ENCODE measurements at places on chromosomes 12 and 14.

DNA sequence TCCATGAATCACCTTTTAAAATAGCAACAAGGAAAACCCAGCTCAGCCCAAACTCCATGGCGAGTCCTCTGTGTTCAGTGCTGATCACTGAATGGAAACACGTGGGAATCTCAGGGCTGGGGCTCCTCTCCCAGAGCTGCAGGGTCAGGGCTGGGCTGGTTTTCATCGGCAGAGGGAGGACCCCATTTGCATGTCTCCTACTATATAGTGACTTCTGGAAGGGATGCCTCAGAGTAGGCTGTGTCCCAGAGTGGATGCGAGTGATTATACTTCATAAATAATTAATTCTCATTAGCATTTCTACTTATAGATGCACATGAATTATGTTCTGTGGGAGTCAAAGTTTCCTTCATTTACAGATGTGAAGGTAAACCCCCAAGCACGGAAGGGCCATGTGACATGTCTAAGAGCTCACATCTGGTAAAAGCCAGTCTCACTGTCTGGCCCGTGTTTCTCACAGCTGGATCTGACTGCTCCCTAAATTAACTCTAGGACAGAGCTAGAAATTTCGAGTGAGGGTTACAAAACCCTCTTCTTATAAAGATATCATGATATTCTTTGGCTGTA is 685.0 kb downstream of the TMEM121 start:
- no peak for DNase-seq

DNA sequence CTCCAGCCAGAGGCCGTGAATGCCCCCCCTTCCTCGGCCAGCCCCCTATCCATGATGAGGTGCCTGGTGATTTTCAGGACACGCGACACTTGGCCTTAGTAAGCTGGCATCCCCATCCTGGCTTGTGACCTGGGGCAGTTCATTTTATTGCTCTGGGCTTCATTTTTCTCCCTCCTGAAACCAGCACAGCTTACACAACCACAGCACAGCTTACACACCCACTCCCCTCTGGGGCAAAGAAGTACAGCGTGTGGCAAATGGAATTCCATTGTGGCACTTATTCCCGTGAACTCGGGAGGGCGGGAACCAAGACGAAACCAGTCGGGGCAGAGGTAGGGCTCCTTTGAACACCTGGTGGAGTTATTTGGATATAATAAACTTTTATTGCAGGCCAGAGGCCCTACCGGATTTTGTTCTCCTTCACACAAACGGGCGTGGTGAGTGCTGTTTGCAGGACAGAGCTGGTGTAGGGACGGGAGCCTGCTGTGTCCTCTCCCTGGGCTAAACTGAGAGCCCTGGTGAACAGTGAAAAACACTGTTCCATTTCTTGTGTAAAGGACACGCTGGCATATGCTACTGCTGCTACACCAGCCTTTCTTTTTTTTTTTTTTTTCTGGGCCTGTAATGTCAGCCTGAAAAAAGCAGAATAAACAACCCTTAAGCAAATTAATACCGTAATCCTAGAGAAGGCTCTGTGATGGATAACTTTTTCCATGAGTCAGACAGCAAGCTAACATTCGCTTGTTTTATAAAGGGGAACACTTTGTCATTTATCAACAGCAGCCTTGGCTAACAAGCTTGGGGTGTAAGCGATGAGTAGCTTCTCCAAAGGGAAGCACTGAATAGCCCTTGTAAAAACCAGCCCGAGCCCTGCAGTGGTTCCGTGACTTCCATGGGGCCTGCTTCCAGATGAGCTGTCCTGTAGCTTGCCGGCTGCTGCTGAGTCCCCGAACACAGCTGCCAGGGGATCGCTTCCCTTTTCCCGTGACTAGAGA is 29.3 kb downstream of the CD9 start:
- no peak for DNase-seq

- DNase-seq, result peak; percentile 55
Measured at GRCh38 chr12:45216230-45216982, 511 bp downstream of the ANO6 start.

GRCh38 chr14:93734086-93734822 is 54.0 kb downstream of the PRIMA1 start:
- DNase-seq, result peak; percentile 18

DNA sequence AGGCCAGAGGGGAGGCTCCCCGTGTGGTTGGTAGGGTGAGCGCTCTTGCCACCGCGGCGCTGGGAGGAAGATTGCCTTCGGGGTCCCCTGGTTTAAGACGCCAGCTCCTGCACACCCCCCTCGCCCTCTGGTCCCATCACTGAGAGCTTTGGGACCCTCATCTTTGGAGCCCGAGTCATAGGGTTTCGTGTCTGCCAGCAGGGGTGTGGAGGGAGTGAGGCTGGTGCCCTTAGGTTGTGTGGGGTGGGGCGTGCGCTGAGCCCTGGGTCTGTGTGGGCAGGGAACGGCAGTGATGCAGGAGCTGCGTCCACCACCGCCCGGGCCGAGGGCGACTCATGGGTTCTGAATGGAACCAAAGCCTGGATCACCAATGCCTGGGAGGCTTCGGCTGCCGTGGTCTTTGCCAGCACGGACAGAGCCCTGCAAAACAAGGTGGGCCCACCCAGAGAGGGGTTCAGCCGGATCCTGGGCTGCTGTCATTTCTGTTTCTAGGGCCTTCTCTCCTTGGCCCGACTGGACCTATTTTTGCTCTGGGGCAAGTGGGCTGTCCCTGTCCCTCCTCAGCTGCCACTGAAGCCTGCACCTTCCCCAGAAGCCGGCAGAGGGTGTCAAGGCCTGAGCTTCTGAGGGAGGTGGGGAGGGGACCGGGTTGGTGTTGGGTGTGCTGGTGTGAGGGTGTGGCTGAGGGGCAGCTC is 12.1 kb downstream of the ACADS start:
- no peak for DNase-seq

- DNase-seq, result no peak
Measured at GRCh38 chr12:39176356-39176755, 266.6 kb downstream of the KIF21A start.

DNA sequence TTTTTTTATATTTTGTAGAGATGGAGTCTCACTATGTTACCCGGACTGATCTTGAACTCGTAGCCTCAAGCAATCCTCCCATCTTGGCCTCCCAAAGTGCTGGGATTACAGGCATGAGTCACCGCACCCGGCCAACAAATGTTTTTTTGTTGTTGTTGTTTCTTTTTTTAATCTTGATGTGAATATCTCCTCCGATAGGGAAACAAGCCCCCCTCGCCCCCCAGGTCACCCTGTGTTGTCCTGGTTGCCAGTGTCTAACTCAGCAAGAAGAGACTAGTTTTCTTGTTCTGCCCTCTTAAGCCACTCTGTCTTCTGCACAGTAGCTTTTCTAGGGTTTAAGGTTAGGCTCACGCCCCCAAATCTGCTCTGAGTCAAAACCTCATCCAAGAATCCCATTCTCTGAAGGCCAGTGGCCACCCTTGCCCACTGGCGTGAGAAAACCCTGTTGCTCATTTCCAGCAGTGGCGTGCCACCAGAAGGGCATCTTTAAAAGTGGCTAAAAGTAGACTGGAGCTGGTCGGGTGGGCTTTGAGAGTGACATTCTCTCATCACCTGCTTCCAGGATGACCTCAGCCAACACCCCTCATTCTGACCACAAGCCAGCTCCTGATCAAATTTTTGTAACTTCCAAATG is 42.7 kb downstream of the C14orf132 start:
- DNase-seq, result no peak

DNA sequence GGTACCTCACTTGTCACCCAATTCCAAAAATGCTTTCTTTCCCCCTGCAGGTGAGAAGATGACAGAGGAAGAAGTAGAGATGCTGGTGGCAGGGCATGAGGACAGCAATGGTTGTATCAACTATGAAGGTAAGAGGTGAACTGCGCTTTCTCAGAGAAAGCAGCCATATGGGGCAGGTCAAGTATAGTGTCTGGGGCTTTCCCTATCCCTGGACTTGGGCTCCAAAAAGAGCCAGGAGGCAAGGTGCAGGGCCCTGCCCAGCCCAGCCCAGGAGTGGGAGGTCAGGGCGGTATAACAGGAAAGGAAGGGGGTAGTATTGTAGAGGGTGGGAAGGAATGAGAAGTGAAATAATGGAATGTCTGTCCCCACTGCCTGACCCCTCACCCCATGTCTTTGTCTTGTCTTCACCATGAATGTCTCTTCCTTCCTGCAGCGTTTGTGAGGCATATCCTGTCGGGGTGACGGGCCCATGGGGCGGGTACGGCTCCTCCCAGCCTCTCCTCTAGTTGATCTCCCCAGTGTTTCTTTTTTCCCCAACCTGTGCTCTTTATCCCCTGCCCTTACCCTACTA is 2.1 kb downstream of the MYL6 start:
- DNase-seq, result peak; percentile 73

- no peak for DNase-seq
Measured at GRCh38 chr12:27583057-27583797, 59.2 kb downstream of the PPFIBP1 start.

- no peak for DNase-seq
Measured at GRCh38 chr12:57008178-57008577, 1.8 kb upstream of the ZBTB39 start.

GRCh38 chr14:34331728-34332623 is 130.1 kb downstream of the SPTSSA start:
- DNase-seq, result peak; percentile 77

DNA sequence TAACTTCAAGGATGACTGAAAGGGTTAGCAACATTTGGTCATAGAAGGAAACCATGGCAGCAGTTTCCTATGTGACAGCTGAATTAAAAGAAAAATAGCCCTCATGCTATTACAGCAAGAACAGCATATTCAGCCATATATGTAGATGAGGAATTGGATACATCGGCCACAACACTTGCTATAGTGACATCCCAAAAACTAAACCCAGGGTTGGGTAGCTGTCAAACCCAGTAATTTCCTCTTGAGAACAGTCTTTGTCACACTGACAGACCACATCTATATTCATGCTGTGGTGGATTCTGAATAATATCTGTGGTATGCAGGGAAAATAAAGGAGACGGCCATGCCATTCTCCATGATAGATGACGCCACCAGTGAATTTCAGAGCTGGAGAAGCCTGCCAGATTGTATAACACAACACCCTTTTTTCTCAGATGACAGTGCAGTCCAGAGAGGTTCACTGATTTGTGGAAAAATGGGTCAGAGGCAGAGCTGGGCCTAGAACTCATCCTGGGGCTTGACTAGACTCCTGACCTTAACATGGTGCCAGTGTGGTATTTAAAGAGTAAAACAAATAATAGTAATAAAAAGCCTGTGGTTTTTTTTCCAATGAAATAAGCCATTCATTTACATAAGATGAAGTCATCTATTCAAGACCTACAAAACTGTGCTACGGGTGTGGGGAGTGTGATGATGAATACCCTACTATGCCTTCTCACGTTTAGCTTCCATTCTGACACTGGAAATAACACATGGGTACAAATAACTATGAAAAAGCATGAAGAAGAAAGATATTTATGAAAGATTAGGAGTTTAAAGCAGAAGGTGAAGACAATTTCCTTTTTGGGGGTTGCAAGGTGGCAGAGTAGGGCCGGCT is 32.3 kb downstream of the EFCAB11 start:
- DNase-seq, result no peak

- DNase-seq, result no peak
Measured at GRCh38 chr14:103684471-103684870, 30.8 kb downstream of the XRCC3 start.

- no peak for DNase-seq
Measured at GRCh38 chr12:67742461-67742860, 93.9 kb downstream of the DYRK2 start.

- no peak for DNase-seq
Measured at GRCh38 chr14:52461721-52462120, 90.6 kb downstream of the TXNDC16 start.

DNA sequence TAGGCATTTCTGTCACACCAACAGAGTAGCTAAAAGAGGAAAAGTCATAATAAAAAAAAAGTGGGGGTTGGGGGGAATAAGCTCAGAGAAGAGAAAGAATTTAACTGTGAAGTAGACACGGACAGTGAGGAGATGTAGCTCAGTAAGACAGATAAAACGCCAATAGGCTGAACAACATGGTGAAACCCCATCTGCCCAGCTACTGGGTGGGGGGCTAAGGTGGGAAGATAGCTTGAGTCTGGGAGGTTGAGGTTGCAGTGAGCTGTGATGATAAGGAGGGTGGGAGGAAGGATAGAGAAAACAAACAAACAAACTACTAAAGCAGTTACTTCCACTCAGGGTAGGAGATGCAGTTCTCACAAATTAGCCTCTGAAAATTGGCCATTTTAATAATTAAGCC is 25.0 kb downstream of the HECTD4 start:
- DNase-seq, result no peak

DNA sequence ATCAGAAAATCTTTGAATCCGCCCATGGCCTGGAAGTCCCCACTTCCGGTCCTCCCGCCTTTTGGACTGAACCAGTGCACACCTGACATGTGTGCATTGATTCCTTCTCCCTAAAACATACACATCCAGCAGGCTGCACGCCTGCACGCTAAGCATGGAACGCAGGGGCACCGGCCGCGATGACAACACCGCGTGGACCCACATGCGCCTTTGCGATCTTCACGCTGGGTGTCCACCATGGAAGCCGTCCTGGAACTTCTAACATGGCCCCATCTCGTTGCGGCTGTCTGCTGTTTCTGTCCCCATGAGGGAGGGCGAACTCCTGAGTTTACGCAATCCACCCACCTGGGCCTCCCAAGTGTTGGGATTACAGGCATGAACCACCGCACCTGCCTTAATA is 73.7 kb downstream of the GALNT9 start:
- DNase-seq, result no peak

GRCh38 chr14:29654901-29655550 is 272.6 kb downstream of the PRKD1 start:
- no peak for DNase-seq

- DNase-seq, result no peak
Measured at GRCh38 chr14:96055065-96055752, 16.0 kb downstream of the C14orf132 start.

DNA sequence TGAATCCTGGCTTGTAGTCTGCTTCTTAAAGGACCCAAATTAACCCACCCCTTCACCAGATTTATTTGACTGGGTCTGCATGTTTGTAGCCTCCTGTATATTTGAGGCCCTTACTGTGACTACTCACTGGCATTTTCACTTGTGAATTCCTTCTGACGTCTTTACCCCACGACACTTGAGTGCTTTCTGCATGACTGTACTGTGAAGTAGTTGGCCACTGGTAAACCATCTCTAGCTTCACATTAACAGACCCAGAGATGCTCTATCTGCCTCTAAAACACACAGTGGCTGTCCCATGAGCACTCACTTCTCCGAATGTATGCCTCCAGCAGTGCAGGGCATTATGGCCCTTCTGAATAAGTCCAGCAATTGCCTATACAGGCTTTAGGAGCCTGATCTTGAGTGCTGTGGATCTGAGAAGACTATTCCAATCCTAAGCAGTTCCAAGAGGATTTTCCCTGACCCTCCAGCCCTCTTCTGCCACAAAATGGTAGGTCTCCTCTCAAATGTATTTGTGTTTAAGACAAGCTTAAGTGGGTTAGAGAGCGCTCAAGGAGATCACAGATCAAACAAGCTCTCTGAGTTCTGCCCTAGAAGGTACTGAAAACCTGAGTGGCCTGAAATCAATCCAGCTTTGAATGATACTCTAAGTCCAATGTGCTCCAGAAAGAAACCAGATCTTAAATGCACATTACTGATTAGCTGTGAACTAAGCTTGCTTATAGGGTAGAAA is 534.7 kb downstream of the RPS29 start:
- DNase-seq, result no peak

- DNase-seq, result no peak
Measured at GRCh38 chr12:32217354-32218310, 111.0 kb downstream of the BICD1 start.

All from activated CD4-positive, alpha-beta T cell treated with anti-CD3 and anti-CD28 coated beads for 48 hours (primary cell).